A549 (cell line): ENCODE measurements at places on chromosomes 12 and 14. TPM values are rescaled to one million over a fixed set of nuclear protein-coding genes. Genes with fewer than 3 reads are reported as not detected.

- no peak for DNase-seq
These were observed 272.9 kb upstream of the ATXN7L3B start for GRCh38 chr12:74264692-74265091.

GRCh38 chr14:33307691-33308251 lies 369.1 kb downstream of the NPAS3 start:
- no peak for DNase-seq

SRGAP1 gene
- 7.9 to 8.4 TPM (median 8.3 TPM) in 3 replicates for polyA plus RNA-seq

DNA sequence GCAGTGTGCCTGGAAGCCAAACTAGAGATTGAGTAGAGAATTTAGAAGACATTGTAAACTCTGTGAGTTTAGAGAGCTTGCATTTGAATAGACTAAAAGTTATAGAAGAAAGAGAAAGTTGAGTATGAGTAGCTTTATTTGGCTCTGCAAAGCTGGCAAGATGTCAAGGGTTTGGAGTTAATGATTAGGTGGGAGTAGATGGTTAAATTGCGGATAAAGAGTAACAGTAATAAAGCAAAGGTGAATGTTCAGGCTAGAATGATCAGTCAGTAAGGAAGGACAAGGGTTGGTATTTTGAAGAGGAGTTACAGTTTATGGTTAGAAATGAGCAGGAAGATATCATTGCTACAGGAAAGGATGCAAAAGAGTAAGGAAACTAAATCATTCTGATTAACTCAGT lies 5.2 kb downstream of the PPM1A start:
- DNase-seq, result no peak

DNA sequence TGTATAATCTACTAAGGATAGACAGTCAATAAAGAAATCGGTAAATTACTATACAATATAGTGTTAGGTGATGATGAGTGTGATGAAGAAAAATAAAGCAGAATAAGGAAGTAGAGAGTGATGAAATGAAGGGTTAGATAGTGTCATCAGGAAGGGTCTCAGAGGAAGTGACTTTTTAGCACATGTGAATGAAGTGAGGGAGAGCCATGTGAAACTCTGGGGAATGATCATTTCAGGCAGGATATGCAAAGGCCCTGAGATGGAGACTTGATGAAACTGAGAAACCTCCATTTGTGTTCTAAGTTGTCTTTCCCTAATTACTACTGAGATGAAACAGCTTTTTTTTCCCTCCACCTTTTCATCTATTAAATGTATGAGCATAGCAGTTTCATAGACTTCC lies 19.4 kb upstream of the GNPTAB start:
- no peak for DNase-seq

GRCh38 chr12:39736406-39736805 lies 116.8 kb upstream of the ABCD2 start:
- DNase-seq, result no peak

DNA sequence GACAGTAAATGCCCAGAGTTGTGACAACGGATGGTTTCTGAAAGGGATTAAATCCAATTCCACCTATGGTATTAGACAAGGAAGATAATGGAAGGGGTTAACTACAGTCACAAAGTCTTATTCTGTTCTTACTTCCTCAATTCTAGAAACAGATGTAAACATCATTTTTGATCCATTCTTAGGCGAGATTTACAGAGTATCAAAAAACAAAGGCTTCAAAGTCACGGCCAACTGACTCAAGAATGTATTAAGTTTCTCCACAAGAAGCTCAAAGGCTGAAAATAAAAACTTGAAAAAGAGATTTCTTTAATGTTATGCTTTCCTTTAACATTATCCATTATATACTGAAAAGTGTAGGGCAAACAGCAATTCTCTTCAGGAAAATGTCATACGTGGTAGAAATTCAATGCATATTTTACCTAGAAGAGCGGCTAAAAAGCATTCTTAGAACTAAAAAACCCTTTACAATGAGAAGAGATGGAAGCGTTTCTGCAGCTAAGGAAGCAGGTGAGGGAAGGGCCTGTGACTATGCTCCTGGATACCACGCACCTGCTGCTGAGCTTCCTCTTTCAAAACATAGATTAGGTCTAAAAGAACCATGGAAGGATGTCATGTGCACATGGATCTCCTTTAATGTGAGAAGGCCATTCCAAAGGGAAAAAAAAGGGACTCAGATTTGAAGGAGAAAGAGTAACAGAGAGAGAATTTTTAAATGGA lies 185.8 kb downstream of the STXBP6 start:
- DNase-seq, result no peak

DNA sequence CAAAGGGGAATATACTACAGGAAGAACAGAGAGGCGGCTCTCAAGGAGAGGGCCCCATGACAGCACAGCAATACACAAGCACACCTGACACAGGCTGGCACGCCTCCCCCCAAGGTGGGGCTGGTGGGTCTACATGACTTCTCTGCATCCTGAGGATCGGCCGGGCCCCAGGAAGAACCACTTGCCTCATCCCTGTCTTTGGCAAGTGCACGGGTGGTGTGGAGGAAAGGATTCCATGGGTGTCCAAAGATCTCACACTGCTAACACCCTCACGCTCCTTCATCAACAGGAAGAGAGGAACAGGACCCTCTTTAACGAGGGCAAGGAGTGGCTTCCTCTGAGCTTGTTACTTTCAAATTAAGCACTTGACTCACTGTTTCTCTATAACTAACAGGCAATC lies 7.3 kb downstream of the VAMP1 start:
- DNase-seq, result no peak

CRACR2A gene
- 1.1 to 1.8 TPM (median 1.6 TPM) in 3 replicates for polyA plus RNA-seq

LAG3 gene
- polyA plus RNA-seq, result 1.6 to 2.3 TPM (median 1.7 TPM) in 3 replicates

DNA sequence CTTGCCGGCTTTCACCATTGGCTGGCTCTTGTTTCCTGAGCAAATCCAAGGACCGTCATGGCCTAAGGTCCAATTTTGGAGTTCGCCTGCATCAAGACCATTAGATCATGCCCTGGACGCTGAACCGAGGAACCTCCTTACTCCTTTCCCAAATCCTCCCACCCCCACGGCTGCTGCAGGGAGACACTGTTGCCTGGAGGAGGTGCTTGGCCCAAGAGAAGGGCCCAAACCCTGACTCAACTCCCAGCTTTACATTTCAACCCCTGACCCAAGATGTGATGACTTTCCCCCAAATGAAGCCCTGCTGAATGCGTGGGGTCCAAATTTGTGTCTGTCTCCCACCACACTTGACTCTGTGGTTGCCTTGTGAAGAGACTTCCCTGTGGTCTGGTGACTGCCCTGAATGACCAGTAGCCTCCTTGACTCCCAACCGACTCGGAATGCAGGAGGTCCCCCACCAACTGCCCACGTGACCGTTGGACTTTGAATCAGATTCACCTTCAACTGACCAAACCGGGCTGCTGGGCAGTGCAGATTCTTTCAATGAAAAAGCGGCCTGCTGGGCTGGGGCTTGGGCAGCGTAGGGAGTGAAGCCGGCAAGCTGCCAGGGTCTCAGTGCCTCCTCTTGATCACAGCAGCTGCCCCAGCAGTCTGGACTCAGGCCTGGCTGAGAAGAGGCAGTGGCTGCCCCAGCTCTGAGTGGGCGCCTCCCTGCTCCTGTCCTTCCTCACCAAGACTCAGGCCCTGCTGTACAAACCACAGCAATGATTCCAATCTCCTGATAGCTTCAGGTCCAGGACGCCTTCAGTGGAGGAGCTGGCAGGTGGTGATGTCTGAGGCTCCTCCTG lies 46.7 kb upstream of the OASL start:
- no peak for DNase-seq

SYT1 gene
- 9.5 to 14.3 TPM (median 11.7 TPM) in 3 replicates for polyA plus RNA-seq

C12orf42 gene
- not detected in 3 replicates for polyA plus RNA-seq
